Ecto neural progenitor cell (in vitro differentiated cells): ENCODE measurements at places on chromosomes 2 and 18.

DNA sequence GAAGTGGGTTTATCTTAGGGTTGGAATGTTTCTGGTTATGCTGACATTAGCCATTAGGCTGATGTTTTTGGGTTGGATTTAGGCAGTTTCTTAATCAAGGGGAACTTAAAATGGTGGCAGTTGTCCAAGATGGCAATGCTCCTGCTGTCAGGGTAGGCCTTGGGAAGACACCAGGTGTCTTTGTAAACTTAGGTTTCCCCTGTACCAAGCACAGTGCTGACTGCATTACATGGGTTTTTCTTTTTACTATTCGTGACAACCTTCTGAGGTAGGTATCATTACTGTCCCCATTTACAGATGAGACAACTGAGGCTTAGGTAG is 528 bp upstream of the ATG16L1 start:
- DNase-seq = no peak

DNA sequence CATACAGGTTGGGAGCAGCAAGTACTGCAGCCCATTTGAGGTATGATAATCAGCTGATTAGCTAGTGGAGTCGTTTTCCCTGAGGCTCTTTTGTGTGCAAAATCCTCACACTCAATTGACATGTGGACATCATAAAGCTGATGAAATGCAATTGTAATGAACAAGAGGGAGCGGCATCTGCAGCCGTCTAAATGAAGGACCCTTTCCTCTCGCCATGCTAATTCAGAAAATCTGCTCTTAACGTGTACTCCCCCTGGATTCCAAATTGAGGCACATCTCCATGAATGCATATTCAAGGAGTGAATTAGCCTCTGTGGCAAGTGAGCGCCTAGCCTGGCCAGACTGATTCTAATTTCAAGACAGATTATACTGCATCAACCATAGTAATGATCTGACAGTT is 260.9 kb upstream of the ATP5MC3 start:
- DNase-seq = no peak

GRCh38 chr2:27077231-27077630 is 1.2 kb upstream of the EMILIN1 start:
- no peak for DNase-seq

DNA sequence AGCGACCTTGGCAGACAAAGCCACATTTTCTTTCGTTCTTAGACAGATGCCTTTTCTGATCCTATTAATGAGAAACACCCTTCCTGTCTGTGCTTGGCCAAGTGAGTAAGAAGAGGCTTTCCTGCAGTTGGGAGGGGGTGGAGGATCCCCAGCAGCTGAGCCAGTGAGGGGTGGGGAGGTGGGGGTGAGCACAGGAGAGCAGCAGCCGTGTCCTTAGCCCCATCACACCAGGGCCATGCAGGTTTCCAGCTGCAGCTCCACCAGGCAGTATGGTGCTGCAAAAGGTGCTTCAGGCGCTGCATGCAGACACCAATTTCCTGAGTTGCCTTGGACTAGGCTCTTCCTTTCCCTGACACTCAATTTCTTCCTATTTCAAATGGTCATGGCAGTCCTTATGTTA is 123.3 kb upstream of the SIX2 start:
- no peak for DNase-seq

- DNase-seq = no peak
These were observed 57.7 kb upstream of the SEMA4C start for GRCh38 chr2:96927405-96928171.

GRCh38 chr18:49899657-49900330 is 86.5 kb upstream of the ACAA2 start:
- DNase-seq = no peak

GRCh38 chr2:36163520-36164254 is 191.9 kb upstream of the CRIM1 start:
- no peak for DNase-seq

DNA sequence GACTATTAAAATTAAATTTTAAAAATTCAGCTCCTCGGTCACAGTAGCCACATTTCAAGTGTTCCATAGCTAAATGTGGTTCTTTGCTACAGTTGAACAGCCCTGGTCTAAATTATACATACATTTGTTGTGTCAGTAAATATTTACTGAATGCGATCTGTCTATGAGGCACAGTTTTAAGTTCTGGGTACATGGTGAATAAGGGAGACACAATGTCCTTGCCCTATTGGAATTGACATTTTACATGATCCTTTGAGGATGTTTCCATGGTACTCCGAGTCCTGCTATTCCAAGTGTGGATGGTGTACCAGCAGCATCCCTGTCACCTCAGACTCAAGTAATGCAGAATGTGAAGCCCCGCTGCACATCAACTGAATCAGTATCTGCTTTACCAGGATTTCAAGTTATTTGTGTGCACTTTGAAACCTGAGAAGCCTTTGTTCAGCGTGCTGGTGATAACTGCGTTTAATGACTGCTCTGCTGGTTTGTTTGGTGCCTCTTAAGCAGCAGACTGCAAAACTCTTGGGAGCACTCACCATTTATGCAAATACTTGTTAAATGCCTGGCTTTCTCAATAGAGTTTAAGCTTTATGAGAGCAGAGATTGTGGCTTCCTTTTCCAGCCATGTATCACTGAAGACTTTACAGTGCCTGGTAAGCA is 1.5 kb downstream of the GALNT1 start:
- DNase-seq = no peak

DNA sequence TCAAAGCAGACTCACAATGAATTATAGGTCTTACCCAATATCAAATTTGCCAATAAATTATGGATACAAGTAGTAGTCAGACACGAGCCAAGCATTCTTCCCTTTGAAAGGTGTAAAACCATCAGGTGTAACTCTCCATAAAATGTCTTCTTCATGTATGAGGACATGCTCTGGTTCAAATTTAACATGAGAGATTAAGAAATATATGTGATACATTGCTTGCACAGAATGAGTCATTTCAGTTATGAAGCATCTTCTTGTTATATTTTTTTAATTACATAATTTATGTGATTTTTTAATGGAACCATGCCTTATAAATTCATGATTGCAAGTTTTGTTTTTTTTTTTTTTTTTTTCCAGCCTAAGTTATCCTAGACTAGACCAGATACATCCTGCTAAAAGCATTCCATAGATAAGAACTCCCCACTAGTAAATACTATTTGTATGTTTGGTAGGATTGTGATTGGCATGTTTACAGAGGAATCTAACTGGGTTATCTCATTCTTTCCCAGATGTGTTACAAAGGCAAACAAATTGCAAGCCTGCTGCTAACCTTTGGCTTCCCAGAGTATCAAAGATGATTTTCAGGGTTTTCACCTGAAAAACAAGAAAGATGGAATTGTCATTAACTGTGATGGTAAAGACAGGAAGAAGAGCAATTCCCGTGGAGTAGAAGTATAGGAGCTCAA is 621.9 kb downstream of the XIRP2 start:
- no peak for DNase-seq
